ENCODE measurements at places on chromosomes 6 and 20.

GRCh38 chr6:53246924-53247323 lies 98.3 kb upstream of the GCM1 start:
- H3K27ac ChIP-seq: no peak overlapping the region
- H3K27me3 ChIP-seq: peaks cover 14% of the 10 kb centered on the region
- no peak for DNase-seq
- H3K36me3 ChIP-seq: no peaks in the 10 kb centered on the region

GRCh38 chr6:20399518-20399917 lies 2.2 kb upstream of the E2F3 start:
- no peak for DNase-seq
- peaks cover 12% of the 10 kb centered on the region for H3K4me1 ChIP-seq
- H3K27me3 ChIP-seq: peaks cover 2% of the 10 kb centered on the region
- no peak overlapping the region for H3K4me3 ChIP-seq

DNA sequence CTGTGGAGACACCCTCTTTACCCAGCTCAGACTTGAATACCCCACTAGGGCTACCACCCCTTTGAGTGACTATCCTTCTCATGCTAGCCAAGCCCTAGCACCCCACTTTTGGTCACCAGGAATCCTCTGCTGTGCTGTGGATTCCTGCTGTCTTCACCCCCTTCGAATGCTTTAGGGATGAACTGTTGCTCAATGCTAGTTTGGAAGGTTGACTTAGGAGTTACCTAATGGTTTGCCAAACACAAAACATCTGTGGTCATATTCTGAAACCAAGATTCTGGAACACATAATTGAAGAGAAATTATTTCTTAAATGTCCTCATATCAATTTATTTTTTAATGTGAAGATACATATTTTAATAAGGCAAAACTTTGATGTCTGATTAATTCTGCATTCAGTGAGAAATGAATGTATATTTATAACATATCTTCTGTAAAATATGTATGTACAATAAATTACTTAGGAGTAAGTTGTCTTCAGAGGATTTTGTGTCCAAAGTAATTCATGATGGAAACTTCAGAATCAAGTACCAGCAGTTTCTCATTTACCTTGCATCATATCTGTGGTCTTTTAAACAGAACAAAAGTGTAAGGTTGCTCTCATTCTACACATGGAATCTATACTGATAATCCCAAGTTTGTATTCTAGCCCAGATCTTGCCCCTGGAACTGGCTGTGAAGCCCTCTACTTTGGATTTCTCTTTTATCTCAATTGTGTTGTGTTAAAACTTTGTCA lies 46.9 kb downstream of the TMEM200A start:
- H3K36me3 ChIP-seq: peaks cover 54% of the 10 kb centered on the region
- DNase-seq: no peak
- peak overlapping the region; percentile 75 for H3K4me3 ChIP-seq
- peaks cover 90% of the 10 kb centered on the region for H3K4me1 ChIP-seq
- H3K27ac ChIP-seq: peak overlapping the region; percentile 67
- H3K27me3 ChIP-seq: no peaks in the 10 kb centered on the region

DNA sequence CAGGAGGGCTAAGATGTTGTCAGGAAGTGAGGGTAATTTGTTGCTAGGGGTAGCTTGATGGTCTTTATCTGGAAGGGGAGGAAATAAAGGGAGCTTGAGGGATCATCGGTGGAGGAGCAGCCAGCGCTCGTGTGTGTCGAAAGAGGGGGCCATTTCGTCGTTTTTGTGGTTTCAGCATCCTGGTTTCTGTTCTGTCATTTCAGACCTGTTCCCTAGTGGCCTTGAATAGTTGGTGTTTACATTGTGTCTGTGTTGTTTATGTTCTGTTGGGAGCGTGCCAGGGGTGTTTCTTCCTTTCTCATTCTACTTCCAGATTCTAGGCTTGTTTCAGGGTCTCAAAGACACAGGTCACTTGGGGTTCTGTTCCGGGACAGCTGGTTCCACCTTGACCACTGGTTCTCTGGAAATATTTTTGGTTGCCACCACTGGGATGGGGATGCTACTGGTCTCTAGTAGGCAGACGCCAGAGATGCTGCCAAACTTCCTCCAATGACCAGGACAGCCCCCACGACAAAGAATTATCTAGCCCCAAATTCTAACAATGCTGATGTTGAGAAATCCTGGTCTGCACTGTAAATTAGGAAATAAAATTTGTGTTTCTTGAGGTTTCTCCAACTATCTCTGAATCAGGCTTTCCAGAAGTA lies 113.9 kb upstream of the NAA20 start:
- H3K27me3 ChIP-seq: no peaks in the 10 kb centered on the region
- no peak for DNase-seq
- H3K27ac ChIP-seq: no peak overlapping the region
- peaks cover 15% of the 10 kb centered on the region for H3K4me1 ChIP-seq

DNA sequence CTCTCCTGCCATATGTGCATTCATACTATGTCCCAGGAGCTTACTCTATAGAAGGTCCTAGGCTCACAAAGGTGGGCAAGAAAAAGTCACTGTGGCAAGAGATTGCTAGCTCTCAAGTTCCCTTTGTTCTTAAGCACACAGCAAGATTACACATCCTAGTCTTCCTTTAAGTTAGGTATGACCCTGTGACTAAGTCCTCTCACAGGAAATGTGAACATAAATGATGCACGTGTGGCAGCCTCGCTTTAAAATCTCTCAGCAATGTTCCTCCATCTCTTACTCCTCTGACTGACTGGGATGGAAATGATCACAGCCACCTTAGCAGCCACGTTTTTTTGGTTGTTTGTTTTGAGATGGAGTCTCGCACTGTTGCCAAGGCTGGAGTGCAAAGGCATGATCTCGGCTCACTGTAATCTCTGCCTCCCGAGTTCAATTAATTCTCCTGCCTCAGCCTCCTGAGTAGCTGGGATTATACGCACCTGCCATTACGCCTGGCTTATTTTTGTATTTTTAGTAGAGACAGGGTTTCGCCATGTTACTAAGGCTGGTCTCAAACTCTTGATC lies 35.7 kb upstream of the HAO1 start:
- H3K36me3 ChIP-seq: no peaks in the 10 kb centered on the region
- no peak overlapping the region for H3K4me3 ChIP-seq
- H3K4me1 ChIP-seq: peaks cover 17% of the 10 kb centered on the region
- H3K27ac ChIP-seq: no peak overlapping the region
- H3K27me3 ChIP-seq: 0 out of 2 replicates have a peak, but pooled peaks cover 2% of the 10 kb centered on the region

- H3K27ac ChIP-seq: no peak within 1 kb of the TSS
- no peaks in the 10 kb centered on the region for H3K36me3 ChIP-seq
- H3K27me3 ChIP-seq: peaks cover 12% of the 10 kb centered on the region
- H3K4me3 ChIP-seq: no peak within 1 kb of the TSS
- DNase-seq: peak; percentile 41
- H3K4me1 ChIP-seq: peaks cover 10% of the 10 kb centered on the region
These were observed at the start of gene STMN3 for GRCh38 chr20:63653041-63653973. Gene STMN3 (minus strand): TSS chr20:63653424. CDS start chr20:63653345, 79 bp downstream.

GRCh38 chr6:54019860-54020259 lies 91.4 kb upstream of the MLIP start:
- no peak overlapping the region for H3K27ac ChIP-seq
- H3K4me3 ChIP-seq: no peak overlapping the region
- H3K27me3 ChIP-seq: peaks cover 1% of the 10 kb centered on the region
- no peak for DNase-seq
- no peaks in the 10 kb centered on the region for H3K36me3 ChIP-seq

- H3K4me3 ChIP-seq: no peak overlapping the region
- DNase-seq: peak; percentile 65
- H3K27ac ChIP-seq: peak overlapping the region; percentile 66
- peaks cover 55% of the 10 kb centered on the region for H3K4me1 ChIP-seq
- no peaks in the 10 kb centered on the region for H3K27me3 ChIP-seq
These were observed 46.0 kb upstream of the HINT3 start for GRCh38 chr6:125910527-125910926.

DNA sequence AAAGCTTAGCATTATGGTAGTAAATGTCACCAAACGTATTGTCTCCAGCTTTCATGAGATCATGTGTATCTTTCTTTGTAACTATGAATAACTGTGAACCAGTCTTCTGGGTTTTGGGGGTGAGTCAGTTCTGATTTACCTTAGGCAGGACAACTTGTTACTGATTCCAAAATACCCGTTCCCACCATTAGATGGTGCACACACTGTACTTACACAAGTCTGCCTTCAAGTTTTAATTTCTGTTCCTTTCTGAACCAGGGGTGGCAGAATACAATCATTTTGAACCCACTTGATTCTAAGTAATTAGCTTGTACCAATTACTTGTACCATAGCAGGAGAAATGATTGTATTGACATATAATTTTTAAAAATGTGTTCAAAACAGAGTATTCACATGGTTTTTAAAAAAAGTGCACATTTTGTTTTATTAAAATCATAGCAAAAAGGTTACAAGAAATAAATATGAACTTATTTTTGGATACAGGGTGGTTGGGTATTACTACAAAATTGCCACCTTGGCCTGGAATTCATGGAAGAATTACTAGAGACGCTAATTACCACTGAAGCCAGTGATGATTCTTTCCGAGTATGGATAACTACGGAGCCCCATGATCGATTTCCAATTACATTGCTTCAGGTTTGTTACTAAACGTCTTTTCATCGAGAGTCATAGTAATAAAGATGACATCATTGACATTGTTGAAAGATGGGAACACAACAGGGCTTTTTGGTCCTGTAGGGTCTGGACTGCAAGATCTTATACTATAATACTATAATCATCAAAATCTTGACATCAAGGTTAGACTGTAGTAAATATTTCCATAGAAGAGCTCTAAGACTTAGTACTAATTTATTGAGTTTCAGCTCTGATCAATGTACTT lies 75.2 kb upstream of the GLP1R start:
- H3K4me3 ChIP-seq: no peak overlapping the region
- peaks cover 5% of the 10 kb centered on the region for H3K4me1 ChIP-seq
- H3K27me3 ChIP-seq: no peaks in the 10 kb centered on the region

Measured in HFFc6 (cell line).